GM20000 (cell line): ENCODE measurements at places on chromosomes 3 and 15.

DNA sequence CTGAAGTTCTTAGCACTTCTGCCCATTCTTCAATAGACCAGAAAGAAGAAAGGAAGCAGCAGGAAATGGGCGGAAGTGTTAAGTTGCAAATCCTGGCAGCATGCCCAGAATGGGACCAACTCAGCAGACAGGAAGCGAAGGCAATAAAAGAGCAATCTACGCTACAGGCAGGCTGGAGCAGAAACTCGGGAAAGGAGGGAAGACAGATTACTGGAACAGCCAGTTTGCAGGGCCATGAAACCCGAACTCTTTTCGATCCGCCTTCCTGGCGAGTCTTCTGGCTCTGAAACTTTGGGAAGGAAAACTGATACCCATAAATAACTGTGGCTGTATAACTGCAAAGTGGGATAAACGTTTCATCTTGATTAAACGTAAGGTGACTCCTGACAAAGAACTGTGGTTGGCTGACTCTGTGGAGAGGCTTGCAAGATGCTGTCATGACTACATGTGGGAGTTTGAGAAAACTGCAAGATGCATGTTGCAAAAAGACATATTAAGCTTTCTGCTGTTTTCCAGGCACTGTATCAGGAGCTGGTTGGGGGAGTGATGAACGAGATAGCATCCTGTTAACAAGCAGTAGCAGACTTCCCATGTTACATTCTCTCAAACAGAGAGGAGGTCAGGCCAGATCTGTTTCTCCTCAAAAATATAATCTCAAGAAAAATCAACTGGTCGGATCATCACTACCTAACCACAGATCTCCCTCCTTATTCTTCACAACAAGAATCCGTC lies 67.8 kb downstream of the FMN1 start:
- no peak for DNase-seq

- DNase-seq = peak; percentile 47
Measured at GRCh38 chr3:16841904-16842271, 42.9 kb upstream of the PLCL2 start.

DNA sequence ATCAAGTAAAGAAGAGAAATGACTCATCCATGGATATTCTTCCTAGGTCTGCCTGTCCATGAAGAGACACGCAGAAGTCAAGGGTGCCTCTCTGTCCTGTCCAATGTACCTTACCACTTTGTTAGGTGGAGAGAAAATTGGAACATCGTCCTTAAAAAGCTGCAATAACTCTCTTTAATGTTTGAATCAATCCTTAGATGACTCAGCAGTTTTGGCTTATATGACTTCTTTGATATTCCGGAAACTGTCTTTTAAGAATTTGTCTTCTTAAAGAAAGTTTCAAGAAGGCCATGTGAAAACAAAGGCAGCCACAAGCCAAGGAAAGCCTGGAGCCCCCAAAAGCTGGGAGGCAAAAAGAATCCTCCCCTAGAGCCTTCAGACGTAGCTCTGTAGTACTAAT lies 49.2 kb downstream of the MRPL3 start:
- DNase-seq = no peak

GRCh38 chr3:140942221-140943104 lies 827 bp downstream of the SLC25A36 start:
- peak; percentile 69 for DNase-seq

GRCh38 chr3:31382856-31383255 lies 149.9 kb upstream of the STT3B start:
- no peak for DNase-seq

DNA sequence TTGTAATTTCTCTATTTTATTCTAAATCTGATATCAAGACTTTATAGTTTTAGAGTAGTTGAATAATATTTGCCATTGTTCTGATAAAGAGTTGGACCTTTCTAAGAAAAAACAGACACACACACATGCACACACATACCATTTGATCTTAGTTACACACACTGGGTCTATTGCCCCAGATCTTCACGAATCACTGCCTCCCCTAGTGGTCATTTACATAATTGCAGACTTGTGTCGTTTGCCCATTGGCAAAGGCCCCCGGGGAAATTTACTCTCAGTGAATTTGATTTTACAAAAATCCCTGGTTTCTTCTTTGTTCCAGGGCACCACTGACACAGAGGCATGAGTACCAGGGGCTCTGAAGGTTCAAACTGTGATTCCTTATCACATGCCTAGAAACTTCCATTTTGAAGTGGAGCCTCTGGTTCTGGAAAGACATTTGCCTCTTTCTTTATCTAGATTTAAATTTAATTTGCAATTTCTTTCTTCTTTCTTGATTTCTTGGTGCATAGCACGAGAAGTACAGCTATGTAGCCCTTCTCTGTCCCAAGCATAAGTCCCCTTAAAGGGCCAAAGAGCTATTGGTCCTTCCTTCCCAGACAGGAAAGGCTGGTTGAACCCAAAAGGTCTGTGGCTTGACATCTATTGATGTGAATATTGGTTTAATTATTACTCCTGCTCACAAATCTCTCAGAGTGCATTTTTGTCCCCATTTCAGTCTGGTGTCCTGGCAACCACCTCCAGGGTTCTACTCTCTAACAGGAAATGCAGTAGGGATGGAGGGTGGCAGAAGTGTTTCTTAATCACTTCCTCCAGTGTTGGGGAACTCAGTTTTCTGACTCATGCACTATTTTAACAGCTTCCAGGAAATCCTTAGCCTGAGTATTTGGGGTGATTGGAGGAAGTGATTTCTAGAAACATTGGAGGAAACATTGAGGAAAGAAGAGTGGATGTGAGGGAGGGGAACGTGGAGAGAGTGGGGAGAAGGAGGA lies 32.4 kb upstream of the SLC6A11 start:
- DNase-seq = peak; percentile 44

DNA sequence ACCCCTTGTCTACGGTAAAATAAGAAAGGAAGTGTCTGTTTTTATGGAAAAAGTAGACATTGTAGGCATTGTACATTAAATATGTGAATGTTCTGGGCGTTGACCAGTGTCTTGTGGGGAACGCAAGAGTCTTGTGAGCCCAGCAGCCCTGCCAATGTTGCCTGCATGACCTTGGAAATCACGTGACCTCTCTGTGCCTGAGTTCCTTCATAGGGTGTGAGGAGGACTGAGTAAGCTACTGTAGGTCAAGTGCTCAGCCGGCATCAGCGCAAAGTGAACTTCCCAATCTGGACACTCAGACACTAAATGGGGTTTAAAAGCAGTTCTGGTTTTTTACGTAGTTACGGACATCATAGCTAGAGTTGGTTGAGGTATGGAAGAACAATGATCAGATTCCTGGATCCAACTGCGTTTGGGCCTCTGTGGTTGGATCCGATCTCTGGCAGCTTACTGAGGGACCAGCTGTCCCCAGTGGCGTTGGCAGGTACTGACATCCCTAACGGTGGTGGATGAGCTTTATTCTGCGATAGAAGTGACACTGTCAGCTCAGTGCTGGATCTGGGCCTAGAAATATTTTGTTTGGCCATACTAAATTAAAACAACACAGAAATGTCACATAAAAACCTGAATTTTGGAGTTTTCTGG lies 63.8 kb downstream of the SPSB4 start:
- DNase-seq = no peak
